ENCODE measurements at places on chromosomes 2 and 18.

- DNase-seq: no peak
Observed at GRCh38 chr2:25274868-25275574, 66.7 kb downstream of the DNMT3A start.

GRCh38 chr2:177799531-177799930 lies 273.0 kb downstream of the PDE11A start:
- DNase-seq: peak; percentile 28

DNA sequence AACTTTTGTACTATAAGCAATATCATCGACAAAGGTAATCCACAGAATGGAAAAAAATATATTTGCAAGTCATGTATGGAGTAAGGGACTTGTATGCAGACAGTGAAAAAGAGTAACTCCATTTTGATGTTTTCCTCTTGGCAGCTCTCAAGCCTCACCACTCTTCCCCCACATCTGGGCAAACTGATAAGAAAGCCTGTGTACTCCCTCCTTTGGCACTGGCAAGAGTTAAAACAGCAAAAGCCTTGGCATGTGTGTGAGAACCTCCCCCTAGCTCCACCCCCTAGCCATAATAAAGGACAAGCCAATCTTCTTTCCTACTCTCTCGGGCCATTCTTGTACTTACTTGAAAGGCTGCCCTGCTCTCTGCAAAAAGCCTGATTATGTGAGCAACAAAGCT lies 335.2 kb downstream of the LRATD1 start:
- DNase-seq: no peak

GRCh38 chr2:222430681-222431080 lies 6.3 kb downstream of the SGPP2 start:
- DNase-seq: no peak

DNA sequence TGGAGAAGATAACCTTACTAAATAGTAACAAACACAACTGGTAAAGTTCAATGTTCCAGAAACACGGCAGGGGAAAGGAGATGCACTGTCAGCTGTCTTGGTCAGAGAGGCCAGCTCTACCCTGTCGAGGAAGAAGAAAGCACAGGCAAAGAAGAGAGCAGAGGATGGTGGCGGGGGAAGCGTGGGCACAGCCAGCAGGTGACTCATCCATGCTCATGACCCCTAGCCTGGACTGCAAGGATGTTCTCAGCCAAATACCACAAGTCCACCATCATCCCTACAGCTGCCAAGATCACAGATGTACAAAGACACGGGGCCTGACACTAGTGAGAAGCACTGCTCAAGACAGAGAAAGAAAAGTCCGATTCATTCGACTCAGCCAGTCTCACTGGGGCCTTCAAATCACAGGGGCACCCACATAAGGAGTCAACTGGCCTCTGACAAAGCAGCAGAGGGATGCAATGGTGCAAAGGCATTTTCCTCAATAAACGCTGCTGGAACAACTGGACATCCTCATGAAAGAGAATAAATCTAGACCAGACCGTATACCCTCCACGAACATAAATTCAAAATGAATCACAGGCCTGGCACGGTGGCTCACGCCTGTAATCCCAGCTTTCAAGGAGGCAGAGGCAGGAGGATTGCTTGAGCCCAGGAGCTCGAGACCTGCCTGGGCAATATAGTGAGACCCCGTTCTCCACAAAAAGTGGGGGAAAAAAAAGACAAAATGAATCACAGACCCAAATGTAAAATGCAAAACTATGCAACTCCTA lies 5.6 kb downstream of the DTYMK start:
- DNase-seq: no peak

- DNase-seq: no peak
Observed at GRCh38 chr2:240567137-240567871, 980 bp upstream of the RNPEPL1 start.

- no peak for DNase-seq
Observed at GRCh38 chr2:25979001-25979400, 3.3 kb downstream of the KIF3C start.

- no peak for DNase-seq
Observed at GRCh38 chr2:240412975-240413812, 22.3 kb upstream of the GPC1 start.

DNA sequence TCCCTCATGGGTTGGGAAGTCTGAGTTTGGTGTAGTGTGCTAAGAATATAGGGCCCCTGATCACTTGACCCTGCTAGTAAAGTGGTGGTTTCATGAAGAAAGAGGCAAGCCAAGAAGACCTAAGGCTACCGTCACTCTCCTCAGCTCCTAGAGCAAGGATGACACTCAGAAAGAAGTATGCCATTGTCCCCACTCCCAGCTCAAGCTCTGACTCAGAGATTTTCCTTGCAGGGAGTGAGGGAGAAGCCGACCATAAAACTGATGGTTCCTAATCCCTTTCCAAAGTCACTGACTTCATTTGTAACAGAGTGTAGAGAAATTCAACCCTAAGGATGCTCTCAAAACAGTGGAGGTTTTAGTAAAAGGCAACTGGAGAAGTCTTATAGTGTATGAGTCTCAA lies 80.9 kb downstream of the ICA1L start:
- DNase-seq: no peak

- DNase-seq: peak; percentile 16
Observed at GRCh38 chr2:55518841-55519165, 715 bp upstream of the CFAP36 start.
